ENCODE measurements at places on chromosomes 6 and 20. TPM values are rescaled to one million over a fixed set of nuclear protein-coding genes. Genes with fewer than 3 reads are reported as not detected.

GRCh38 chr20:60214901-60215815, 256.9 kb downstream of the CDH26 start:
- no peaks in the 10 kb centered on the region for H3K27me3 ChIP-seq
- H3K4me3 ChIP-seq = no peak overlapping the region
- H3K36me3 ChIP-seq = no peaks in the 10 kb centered on the region
- no peak for DNase-seq

FAM217A gene
- total RNA-seq = not detected

HCK gene
- total RNA-seq = 0.14 TPM

DNA sequence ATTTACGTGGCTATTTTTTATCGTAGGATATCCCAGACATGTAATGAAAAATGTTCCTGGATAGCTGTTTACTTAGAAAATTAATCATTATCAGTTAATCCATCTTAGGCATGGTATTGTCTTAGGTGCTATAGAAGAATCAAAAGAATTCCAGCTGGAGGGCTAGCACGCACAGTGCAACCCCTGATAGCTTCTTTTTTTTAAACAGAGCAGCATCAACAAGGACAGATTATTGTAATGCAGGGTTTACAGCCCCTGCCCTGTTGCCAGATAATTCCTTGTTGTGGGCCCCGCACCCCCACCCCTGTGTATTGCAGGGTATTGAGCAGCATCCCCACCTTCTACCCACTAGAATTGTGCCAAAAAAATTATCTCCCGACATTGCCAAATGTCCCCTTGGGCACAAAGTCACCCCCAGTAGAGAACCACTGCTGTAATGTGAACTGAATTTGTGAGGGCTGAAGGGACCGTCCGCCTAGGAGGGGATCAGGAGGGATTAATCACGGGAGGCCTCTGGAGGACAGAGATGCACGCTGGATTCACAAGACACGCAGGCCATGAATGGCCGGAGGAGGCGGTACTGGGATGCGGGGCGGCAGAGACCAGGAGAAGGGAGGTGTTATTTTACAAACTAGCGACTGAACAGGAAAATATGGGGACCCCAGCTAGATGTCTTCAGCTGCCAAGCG, 174.6 kb downstream of the ZDHHC14 start:
- no peak for DNase-seq
- H3K27me3 ChIP-seq = no peaks in the 10 kb centered on the region
- H3K4me3 ChIP-seq = peak overlapping the region; percentile 68
- H3K4me1 ChIP-seq = peaks cover 39% of the 10 kb centered on the region
- H3K27ac ChIP-seq = no peak overlapping the region

DOK5 gene
- total RNA-seq = 0.39 TPM

DNA sequence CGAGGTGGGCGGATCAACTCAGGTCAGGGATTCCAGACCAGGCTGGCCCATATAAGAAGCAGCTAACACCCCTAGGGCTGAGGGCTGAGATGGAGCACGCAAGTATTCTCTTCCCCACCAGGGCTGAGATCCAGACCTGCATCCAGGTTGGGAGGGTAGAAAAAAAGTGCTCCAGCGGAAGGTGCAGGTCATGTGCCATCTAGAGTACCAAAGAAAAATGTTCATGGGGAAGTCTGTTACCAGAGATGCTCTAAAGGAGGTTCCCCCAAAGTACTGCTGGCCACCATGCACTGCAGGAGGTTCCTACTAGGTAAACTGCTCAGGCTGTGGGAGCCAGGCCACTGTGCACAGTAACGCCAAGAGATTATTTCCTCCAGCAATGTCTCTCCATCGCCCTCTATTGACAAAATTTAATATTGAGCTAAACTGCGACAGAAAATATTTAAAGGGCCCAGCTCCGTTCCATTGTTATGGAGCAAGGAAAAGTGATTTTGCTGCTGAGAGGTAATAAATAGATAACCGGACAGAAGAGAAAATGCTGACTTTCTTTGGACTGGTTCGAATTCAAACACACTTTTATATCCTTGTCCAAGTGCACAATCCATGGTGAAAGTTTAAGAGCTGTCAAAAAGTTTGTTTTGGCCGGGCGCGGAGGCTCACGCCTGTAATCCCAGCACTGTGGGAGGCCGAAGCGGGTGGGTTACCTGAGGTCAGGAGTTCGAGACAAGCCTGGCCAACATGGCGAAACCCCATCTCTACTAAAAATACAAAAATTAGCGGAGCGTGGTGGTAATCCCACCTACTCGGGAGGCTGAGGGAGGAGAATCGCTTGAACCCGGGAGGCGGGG, 159.9 kb downstream of the OR2B2 start:
- H3K27ac ChIP-seq = peak overlapping the region; percentile 100
- no peaks in the 10 kb centered on the region for H3K36me3 ChIP-seq
- H3K4me3 ChIP-seq = peak overlapping the region; percentile 87
- DNase-seq = peak; percentile 63

GRCh38 chr6:912871-913835, 220.2 kb upstream of the EXOC2 start:
- H3K36me3 ChIP-seq = peaks cover 8% of the 10 kb centered on the region
- no peaks in the 10 kb centered on the region for H3K4me1 ChIP-seq
- peaks cover 17% of the 10 kb centered on the region for H3K27me3 ChIP-seq
- no peak overlapping the region for H3K27ac ChIP-seq
- no peak overlapping the region for H3K4me3 ChIP-seq

PI16 gene
- total RNA-seq = not detected

- DNase-seq = no peak
- H3K27ac ChIP-seq = no peak overlapping the region
- no peaks in the 10 kb centered on the region for H3K4me1 ChIP-seq
- no peak overlapping the region for H3K4me3 ChIP-seq
Observed at GRCh38 chr20:50885068-50885467, 46.2 kb downstream of the ADNP start.

DNA sequence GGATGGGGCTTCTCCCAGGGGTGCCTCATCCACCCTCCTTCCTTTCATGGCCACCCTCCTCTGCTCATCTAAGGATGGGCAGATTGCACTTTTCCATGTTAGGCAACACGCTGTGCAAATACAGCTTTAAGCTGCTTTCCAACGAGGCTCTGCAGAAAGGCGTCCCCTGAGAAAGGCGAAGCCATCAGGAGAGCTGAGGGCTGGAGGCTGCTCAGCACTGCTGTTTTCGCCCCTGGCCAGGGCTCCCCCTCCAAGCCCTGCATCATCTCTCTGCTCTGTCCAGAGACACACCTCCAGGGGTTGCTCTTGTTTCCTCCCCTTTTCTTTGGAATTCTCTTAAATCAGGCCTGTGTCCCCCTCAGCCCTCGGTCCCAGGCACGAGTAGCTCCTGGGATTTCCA, 526.1 kb downstream of the CDH26 start:
- no peaks in the 10 kb centered on the region for H3K4me1 ChIP-seq
- no peak overlapping the region for H3K27ac ChIP-seq
- DNase-seq = no peak
- peaks cover 4% of the 10 kb centered on the region for H3K27me3 ChIP-seq

- peak overlapping the region; percentile 16 for H3K27ac ChIP-seq
- H3K36me3 ChIP-seq = no peaks in the 10 kb centered on the region
- peaks cover 3% of the 10 kb centered on the region for H3K27me3 ChIP-seq
Observed at GRCh38 chr6:43797919-43798318, 27.9 kb downstream of the VEGFA start.

MDFI gene
- total RNA-seq = not detected

Data from natural killer cell treated with Interleukin-12 subunit alpha and Interleukin-12 subunit beta and Interleukin-15 and Interleukin-18, amount 100 ng/mL, for 72 hours (primary cell).